Stimulated activated naive CD4-positive, alpha-beta T cell (primary cell): ENCODE measurements at places on chromosomes 12 and 14.

DNA sequence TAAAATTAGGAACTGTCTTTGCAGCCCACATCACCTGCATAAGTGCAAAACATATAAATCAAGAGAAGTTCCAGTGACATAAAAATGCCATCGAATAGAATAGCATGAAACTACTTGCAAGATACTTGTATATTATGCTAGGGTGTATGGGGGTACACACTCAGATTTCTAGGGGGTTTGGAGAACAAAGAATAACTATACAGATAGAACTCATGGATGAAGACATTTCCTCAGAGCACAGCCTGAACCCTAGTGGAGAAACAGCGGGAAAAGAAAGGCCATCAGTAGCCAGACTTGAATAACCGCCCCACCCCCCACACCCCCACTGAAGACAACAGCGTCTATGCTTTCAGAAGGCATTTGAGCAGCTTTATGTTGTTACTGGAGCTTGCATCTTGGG, 425.8 kb downstream of the NPAS3 start:
- DNase-seq = no peak

DNA sequence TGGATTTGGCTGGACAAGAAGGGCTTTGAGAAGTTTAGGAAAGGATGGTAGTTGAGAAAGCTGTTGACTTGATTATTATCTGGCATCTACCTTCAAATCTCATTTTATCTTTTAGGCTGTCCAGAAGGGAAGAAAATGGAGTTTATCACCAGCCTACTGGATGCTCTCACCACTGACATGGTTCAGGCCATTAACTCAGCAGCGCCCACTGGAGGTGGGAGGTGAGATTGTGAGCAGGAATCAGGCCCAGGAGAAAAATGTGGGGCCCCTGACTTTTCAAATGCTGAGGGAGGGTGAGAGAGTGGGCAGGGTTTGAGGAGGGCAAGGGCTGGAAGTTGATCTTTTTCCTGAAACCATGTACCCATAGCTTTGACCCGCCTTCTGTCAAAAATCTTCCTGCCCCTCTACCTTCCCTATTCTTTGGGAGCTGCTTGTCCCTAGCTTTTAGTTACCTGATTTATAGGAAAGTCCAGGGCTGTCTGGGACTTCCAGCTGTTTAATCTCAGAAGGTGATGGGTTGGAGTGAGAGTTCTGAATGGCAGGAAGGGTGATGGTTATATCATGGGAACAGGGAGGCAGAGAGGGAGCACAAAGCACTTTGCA, 134.2 kb downstream of the SMOC1 start:
- DNase-seq = no peak

DNA sequence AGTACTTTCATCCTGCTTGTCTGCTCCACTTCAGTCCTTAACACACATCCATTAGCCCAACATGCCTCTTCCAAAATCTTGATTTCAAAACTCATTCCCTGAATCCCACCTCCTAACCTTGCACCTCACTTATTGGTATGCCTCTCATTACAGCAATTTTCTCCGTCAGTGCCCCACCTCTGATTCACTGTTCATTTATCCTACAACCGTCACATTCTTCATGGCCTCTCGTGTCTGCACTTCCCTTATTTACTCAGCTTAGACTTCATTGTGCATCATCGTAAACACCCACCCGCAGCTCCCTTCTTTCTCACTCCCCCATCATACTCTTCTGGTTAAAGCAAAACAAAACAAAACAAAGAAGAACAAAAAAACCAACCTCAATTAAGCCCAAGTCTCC, 160.6 kb upstream of the HMGA2 start:
- DNase-seq = no peak

DNA sequence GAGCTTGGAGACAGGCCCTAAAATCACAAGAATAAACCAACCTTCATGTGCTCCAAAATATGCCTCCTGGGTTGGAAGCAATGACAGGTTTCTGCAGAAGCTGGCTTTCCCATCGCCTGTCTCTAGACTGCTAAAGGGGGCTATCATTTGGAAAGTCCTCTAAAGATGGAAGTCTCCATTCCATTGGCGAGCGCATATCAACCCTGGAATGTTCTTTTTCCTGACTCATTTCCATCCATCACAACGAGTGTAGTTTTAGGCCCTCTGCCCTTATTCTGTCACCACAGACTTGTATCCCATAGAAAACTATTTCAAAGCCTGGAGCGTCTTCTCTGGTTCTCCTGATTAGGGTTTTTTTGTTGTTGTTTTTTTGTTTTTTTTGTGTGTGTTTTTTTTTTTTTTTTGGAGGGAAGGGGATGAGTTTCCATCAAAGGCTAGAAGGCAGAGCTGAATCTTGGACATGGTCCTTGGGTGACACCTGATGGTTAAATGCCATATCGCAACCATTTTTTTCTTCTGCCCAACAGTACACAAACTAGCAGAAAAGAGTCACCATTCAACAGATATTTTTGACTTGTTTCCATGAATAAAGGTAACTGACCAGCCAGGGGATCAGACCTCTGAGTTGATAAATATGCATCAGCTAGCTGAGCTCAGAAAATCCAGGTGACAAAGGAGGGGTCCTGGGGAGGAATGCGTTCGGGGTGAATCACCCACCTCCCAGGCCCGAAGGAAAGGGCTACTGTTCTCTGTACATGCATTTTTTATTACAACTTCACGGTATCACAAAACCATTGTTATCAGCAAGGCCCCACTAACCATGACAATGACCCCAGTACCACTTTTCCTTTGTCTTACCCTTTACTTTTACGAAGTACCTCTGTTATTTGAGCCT, 40.5 kb downstream of the KCNA5 start:
- DNase-seq = no peak

DNA sequence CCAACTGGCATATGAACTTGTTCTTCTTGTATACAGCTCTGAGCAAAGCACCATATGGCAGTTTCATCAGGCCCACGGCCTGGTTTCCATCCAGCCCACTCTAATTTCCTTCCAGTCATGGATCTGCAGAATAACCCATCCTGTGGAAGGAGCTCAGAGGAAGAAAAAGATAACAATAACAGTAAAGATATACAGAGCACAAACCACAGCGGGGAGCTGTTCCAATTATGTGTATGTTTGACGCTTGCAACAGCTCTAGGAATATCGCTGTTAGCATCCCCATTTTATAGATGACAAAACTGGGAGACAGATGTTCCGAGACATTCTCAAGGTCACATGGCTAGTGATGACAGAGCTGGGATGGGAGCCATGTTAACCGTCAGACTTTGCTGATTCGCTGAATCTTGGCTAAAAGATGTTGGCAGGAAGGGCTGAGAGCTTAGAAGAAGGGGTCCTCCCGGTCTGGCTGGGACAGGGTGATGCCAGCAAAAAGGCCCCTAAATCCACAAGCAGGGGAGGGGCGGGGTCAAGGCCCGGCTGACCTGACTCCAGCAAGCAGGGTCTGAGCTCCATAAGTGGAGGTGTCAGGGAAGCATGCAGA, 34.4 kb upstream of the CIPC start:
- no peak for DNase-seq

DNA sequence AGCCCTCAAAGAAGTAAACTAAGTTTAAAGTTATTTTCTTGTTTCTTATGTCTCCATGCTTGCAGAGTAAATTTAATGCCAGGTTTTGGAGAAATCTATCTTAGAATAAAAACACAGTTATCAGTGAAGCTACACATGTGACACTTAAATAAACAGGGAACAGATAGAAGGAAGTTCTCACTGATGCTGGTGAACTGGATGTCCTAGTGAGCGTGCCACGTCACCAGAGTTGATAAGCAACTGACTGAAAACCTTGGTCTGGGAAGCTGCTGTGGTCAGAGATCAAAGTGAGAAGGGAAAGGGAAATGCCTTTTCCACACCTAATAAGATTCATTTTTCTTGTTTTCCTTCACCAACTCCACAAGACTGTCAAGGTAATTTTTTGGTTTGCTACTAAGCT, 74.8 kb upstream of the PCED1B start:
- no peak for DNase-seq

DNA sequence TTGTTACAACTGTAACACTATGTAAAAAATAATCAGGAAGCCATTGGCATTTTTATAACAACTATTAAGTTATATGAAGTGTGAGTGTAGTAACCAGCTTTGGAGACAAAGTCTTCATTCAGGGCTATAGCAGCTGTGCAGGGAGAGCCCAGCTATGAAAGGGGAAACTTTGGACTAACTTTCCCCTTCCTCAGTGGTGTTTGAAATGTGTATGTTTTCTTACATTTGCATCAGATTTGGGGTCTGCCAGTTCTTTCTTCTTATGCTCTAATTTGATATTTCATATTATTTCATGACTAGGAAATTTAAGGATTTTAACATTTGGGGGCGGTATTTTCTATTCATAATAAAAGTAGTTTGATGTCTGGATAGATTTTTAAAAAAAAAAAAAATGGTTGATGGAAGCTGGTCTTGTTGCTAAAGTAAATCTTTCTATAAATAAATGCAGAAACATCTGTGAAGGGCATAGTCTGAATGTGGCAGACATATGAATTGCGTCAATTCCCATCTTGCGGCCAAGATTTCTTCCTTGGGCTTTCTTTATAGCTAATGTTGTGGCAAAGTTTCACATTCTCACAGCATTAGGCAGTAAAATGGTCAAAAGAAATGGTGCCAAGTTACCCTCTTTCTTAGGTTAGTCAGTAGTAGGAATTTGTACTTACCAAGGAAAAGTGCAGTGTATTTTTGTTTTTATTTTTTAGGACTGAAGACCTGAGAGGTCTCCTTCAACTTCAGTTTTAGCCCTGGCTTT, 35.6 kb downstream of the RASSF8 start:
- no peak for DNase-seq
